ENCODE measurements at places on chromosomes 11 and 22.

DNA sequence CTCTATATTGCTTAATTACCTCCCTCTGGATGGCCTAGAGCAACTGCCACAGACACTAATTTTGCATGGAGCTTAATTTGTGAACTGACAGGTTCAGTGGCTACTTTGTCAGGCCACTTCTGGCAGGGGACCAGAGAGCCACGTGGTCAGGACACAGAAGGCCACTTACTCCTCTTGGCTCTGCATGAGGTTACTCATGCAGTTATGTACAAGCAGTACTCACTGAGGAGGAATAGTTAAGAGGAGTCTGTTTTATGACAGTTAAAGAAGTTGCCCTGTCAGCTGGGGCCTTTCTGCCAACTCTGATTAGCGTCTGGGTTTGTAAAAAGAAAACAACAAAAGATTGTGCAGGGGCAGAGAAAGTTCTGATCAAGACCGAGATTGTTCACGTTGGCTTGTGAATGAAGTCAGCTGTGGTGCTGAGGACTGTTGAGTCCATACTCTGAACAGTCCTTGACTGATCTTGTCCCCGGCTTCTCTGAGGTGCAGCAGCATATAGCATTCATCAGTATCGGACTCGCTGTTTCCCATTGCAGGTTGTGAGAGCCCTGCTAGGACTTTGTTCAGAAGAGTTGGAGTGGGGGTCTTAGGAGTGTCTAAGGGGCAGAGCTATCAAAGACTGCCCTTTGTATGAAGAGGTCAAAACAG lies 41.4 kb downstream of the PPFIBP2 start:
- no peak for DNase-seq

GRCh38 chr11:116972691-116973090 lies 125.5 kb downstream of the SIK3 start:
- no peak for DNase-seq

GRCh38 chr11:61187505-61188130 lies 15.7 kb upstream of the PGA3 start:
- peak; percentile 70 for DNase-seq

DNA sequence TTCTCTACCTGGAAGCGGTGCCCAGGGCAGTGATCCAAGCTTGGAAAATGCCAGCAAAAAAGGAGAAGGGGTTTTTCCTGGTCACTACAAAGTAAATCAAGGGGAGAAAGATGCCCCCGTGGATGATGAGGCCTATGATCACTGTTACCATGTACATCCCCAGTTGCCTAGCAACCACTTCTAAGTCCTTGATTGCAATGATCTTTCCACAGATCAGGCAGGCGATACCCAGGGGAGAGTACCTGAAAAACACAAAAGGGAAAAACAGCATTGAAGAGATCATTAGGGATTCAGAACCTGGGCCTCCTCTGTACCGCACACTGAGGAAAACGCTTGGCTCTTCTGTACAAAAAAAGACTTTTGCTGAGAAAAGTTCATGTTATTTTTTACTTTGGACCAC lies 127.1 kb downstream of the SLC1A2 start:
- DNase-seq = no peak

- no peak for DNase-seq
These were observed 29.5 kb downstream of the DNHD1 start for GRCh38 chr11:6526411-6527135.

- DNase-seq = no peak
These were observed 67.5 kb downstream of the NFAM1 start for GRCh38 chr22:42364604-42365110.

- DNase-seq = no peak
These were observed 42.5 kb upstream of the CHKA start for GRCh38 chr11:68163691-68164090.

DNA sequence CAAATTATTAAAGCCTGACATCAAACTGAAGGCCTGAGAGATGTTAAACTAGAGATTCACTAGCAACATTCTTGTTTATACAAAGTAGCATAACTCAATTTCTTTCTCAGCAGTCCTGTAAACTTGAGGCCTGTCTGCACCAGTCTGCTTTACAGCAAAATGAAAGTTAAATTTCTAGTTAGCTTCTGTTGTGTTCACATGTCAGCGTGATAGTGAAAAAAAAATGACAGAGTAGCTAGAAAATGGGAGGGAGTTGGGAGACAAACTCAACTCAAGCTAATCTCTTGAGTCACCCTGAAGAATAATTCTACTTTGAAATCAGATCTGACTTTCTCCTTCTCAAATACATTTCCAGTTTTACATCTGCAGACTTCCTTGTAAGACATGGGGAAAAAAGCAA lies 6.5 kb downstream of the RBFOX2 start:
- no peak for DNase-seq

GRCh38 chr11:4178813-4179662 lies 84.4 kb downstream of the RRM1 start:
- no peak for DNase-seq

- DNase-seq = no peak
These were observed 2.2 kb downstream of the CD59 start for GRCh38 chr11:33733980-33734379.

DNA sequence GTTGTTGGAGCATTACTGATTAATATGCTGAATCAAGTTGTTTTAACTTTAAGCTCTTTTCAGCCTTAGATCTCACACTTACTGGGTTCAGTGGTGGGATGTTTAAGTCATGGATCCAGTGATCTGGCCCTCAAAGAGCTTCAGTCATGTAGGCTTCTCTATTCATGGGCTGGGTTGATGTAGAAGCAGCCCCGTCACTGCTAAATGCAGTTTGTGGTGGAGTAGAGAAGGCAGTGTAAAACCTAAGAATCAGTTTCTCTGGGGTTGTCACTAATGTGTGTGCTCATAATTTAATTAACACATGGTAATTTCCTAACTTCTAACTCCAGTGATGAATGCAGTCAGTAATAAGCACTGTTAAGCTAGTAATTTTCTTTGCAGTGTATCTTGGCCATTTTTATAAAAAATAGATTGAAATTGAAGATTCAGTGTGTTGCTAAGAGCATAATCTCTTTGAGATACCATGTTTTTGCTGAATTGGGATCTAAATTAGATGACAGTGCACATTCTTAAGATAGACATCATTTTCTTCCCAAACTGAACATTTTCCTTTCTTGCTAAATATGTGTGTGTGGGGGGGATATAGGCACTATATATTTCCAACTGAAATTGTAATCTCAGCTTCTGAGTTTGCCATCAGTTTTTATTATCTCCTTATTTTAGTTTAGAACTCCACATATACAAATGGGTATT lies 9.0 kb downstream of the SPCS2 start:
- DNase-seq = no peak

- DNase-seq = no peak
These were observed 200.2 kb upstream of the SORL1-AS1 start for GRCh38 chr11:121652971-121653370.

DNA sequence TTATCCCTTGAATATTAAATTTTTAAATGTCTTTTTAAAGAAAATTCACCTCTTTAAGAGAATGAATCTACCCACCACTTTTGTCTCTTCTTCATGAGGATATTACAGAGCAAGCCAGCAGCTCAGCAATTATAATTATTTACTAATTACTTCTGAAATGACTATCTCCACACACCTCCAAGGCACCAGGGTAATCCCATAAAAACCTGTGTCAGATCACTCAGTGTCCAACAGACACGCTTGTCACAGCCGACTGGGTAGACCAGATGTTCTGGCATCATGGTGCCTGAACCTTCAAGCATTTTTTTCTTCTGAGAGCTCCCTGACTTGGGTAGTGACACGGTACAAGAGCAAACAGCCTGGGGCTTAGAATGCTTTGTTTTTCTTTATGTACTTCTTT lies 61.4 kb downstream of the EFCAB6 start:
- DNase-seq = no peak

DNA sequence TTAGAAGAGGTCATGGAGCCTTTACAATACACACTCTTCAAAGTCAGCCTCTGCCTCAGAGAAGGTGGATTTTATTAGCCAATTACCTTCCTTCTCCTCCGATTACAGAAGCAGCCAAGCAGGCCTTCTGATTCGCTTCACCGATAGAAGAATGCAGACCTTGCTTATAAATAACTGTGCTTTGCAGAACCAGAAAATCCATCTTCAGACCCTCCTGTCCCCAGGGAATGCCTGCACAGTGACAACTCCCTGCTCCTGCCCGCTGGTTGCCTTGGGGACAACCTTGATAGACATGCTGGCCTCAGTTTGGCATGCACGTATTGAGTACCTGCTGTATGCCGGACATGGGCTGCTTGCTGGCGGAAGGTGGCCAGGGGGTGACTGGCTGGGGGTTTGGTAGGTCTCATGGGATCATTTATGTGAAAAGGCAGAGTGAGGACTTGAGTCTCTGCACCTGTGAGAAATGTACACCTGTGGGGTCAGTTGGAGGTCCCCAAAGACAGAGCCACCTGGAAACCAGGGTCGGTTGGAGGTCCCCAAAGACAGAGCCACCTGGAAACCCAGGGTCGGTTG lies 1238.7 kb downstream of the BRD1 start:
- DNase-seq = no peak

DNA sequence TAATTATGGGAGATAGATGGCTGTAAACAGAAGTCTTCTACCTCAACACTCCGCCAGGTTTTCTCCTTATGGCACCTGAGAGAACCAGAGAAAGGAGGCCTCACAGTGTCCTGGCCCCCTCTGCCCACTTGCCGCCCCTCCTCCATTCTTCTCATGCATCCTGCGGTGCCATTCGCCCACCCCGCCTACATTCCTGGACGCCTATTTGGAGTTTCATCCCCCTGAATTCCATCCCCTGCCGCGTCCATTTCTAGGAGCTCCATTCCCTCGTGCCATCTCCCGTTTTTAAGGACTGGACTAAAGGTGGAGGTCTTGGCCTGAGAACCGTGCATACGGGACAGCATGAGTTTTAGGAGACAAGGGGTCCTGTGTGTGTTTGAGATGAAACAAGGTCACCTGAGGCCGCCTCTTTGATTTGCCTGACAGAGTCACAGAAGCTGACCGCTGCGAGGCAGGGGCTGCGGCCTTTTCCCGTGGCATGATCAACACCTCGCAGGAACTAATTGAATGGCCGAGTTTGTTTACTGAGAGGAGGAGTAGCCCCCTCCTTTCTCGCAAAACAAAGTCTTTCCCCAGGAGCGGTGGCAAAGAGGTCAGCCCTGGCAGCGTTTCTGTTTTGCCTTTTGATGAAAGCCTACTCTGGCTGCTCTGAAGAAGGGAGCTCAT lies 246.2 kb downstream of the ST3GAL4 start:
- DNase-seq = no peak

DNA sequence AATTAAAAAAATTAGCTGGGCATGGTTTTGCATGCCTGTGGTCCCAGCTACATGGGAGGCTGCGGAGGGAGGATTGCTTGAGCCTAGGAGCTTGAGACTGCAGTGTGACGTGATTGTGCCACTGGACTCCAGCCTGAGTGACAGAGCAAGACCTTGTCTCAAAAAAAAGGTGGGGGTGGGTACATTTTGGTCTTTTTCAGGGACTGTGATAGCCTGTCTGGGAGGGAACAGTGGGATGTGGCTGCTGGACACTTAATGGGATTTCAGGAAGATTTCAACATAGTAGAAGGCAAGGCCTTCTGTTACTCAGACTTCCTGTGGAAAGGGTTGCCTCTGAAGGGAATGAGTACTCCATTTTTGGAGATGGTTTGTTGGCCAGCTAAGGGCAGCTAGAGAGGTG lies 40.6 kb downstream of the RELT start:
- no peak for DNase-seq

DNA sequence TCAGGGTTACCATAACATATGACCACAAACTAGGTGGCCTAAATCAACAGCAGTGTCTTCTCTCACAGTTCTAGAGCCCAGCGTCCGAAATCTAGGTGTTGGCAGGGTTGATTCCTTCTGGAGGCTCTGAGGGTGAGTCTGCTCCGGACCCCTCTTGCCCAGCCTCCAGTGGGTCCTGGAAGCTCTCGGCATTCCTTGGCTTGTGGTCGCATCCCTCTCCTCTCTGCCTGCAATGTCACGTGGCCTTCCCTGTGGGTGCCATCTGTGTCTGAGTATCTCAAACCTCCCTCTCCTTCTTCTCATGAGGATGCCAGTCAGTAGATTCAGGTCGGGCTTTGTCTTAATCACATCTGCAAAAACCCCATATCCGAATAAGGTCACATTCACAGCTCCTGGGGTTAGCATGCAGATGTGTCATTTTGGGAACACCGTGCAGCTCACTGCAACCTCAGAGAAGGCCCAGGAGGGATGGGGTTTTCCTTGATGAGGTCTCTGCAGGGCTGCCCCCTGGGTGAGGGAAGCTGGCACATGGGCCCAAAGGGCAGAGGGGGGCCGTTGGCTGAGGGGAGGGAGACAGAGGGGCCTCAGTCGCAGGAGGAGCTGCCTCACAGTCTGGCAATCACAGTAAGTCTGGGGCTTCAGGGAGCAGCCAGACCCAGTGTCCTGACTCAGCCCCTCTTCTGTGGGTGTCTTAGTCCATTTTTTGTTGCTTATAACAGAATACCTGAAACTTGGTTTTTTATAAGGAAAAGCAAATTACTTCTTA lies 41.2 kb downstream of the PARVG start:
- no peak for DNase-seq

- DNase-seq = no peak
These were observed 159.4 kb downstream of the C11orf91 start for GRCh38 chr11:33540946-33541915.

DNA sequence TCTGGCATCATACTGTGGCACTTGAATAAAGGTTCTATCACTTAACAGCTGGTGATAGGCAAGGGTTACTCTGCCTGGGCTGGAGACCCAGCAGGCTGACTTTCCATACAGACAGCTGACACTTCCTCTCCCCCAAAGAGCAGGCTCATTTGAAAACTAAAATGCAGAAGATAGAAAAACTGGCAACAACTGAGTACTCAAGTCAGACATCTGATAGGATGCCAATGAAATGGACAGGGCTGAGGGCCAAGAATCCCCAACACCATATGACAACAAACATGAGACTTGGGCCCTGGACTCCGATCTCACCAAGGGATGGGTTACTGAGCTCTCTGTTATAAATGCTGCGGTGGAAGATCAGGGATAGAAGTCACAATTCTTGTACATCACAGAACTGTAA lies 237.2 kb downstream of the LRRC4C start:
- DNase-seq = no peak

DNA sequence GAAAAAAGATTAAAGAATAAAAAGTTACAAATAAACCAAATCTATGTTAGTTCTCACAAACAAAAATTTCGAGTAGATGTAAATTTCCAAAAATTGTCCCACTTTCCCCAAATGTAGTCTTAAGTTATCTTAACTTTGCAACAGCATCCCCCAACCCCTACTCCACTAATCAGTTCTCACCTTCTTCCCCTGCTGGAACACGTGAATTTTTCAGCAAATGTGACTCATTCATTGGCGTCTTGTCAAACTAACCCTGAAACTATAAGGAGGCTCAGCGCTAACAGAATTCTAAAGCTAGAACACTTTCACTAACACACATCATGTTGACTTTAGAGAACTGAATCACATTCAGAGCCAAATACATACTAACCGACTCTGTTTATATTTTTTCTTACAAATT lies 46.1 kb downstream of the PHF21A start:
- DNase-seq = no peak

DNA sequence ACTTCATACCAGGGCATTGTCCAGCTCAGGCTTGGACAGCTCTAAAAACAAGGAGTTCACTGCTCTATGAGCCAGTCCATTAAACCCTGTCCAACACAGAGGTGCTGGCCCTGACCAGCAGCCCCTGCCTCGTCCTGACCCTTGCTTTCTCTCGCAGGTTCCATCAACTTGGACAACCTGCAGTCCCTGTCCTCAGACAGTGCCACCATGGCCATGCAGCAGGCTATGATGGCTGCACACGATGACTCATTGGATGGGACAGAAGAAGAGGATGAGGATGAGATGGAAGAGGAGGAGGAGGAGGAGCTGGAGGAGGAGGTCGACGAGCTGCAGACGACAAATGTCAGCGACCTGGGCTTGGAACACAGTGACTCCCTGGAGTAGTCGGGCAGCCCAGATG lies 65.1 kb downstream of the FEZ1 start:
- DNase-seq = no peak

Data from progenitor cell of endocrine pancreas (in vitro differentiated cells).